ENCODE measurements at places on chromosomes 3 and 15.

GRCh38 chr15:81480645-81481053, 106.6 kb upstream of the TMC3 start:
- peak; percentile 57 for DNase-seq

DNA sequence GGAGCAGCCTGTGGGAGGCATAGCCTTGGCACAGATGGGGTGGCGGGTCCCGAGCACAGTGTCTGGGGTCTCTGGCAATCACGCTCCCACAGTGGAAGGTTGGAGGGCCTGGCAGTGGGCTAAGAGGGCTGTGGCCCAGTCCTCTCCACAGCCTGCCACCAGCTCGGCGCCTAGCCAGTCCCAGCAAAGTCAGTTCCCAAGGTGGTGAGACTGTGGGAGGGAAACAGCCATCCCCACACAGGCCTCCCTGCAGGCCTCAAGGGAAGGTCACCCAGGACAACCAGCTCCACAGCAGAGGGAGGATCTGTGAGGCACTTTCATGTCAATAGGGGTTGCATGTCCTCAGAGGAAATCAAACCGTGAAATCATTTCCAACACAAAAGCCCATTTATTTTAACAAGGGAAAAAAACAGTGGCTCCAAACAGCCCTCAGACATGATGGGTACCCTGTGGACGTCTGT, 27.6 kb upstream of the LIMD1 start:
- peak; percentile 82 for DNase-seq

GRCh38 chr15:79943820-79944219, 27.2 kb downstream of the BCL2A1 start:
- no peak for DNase-seq

- DNase-seq: peak; percentile 80
Observed at GRCh38 chr3:127817406-127817841, 4.9 kb downstream of the MGLL start.

DNA sequence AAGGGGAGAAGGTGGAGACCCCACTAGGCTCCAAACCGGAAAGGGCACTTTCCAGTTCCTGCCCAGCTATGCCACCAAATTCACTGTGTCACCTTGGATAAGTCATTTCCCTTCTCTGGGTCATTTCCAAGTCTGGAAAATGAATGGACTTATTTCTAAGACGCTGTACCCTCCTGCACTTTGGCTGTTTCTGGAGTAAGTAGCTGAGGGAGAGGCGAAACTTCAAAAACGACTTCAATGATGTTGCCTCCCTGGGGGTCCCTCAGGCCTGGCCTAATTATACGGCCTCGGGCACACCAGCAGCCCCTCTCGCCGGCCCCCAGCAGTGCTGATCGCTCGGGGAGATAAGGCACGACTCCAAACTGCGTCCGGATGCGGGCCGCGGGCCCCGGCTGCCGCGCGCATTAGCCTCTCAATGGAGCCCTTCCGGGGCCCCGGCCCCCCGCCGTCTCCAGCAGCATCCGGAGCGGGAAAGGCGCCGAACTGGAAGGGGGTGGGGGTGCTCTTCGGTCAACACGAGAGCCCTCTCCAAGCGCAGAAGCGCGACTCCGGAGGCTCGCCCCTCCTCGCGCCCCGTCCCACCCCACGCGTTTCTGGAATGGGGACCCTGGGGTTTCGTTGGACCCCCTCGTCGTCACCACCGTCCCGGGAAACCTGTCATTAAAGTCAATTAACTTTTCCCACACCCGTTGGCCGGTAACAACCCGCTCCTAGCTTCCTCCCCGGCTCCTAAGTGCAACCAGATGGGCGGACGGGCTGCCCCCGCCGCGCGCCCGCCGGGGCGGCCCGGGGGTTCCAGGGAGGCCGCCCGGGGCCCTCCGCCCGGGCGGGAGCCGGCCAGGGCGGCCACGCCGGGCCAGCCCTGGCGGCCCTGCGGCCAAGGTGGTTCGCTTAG, 4.8 kb downstream of the HES1 start:
- peak; percentile 88 for DNase-seq

DNA sequence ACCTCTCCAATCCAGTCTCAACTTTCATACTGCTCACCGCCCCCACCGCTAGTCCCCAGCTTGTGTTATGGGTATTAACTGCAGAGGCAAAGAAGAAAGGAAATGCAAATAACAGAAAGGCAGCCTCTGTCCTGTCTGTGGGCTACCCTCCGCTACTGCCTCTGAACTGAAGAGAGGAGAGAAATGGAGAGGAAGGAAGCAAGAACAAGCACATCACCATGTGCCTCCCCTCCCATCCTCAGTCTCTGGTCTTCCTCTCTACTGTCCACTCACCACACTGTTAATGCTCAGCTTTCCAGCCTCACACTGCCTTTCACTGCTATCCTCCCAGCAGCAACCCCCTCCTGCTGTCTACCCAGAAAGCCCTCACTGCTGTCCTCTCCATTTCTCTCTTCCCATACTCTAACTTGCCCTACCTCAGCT, 139.0 kb upstream of the SLC2A2 start:
- no peak for DNase-seq

DNA sequence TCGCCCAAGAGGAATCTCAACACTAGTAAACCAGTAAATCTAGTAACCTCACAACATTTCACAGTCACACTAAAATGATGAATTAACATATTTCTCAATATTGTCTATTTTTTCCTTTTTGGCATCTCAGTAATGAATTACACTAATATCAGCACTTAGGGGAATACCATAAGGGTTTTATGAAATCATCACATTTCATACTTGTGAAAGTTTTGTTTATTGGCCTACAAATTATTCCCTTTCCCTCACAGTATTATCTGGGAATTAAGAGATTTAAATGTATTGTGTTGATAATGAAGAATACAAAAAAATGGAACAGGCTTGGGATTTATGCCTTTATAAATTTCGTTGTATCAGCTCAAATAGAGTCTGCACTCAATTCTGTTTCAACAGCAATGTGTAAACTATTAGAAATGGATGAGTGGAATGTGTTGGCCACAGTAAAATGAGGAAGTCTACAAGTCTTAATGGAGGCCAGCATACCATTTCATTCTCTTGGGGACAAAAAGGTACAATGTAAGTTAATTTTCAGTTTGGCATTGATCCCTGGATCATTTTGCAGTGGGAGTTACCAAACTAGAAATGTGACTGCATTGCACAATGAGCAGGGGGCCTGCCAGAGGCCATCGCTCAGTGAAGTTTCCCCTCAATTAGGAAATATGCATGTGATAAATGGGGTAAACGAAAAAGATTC, 195.4 kb downstream of the FMN1 start:
- DNase-seq: no peak

DNA sequence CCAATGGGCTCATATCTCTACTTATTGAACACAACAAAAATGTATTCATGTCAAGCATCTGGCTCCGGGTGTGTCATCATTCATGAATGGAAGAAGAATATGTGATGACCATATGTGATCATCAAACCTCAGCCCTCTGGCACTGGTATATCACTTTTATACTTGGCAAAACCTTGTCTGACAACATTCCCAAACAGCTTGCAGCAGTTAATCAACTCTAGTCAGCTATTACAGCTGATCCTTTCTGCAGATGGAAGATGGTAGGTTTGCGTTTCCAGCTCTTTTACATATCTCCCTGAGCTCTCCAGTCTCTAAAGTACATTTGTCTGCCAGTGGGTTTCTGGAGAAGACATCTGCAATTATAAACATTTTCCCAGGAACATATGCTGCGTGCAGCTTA, 6.6 kb downstream of the PLSCR5 start:
- peak; percentile 2 for DNase-seq

- no peak for DNase-seq
Observed at GRCh38 chr15:89058876-89059405, 29.3 kb upstream of the ABHD2 start.

DNA sequence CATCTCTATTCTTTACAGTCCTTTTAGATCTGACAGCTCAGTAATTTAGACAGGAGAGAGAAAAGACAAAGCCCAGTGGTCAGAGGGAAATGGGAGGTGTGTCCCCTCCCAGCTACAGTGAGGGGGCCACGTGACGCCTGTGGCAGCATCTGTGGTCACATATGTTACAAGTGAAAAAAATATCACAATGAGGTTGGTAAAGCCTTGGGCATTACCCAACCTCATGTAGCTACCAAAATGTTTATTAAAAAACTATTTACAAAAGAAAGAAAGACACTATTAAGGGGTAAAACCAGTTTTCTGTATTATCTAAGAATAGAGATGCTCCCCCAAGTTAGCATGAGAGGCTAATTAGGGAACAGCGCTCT, 42.9 kb upstream of the PLCL2 start:
- DNase-seq: peak; percentile 15

DNA sequence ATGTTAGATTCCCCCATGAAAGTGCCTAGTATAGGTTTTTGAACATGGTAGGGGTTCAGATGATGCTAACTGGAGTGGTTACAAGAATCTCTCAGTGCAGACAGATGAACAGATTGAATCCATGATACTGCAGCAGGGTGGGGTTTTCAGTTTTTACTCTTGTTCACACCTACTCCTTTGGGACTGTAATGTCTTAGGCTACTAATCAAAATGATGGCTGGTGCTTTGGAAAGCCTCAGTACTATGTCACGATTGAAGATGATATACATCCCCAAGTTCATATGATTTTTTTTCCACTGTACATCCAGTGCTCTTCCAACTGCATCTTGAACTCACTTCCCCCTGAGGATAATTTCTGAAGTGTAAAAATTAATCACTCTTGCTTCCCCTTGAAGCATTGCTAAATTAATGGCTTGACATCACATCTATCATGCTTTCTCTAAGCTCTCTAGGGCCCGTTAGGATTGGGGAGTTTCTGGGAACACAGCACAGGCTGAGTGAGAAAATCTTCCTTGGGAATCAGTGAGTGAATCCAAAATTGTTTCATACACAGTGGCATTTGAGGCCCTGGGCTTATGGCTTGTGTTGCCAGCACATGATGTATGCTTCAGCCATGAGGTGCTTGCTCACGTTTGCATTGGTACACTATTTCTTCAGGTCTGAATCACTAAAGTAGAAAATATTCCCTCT, 115.0 kb upstream of the TPRG1 start:
- DNase-seq: no peak

DNA sequence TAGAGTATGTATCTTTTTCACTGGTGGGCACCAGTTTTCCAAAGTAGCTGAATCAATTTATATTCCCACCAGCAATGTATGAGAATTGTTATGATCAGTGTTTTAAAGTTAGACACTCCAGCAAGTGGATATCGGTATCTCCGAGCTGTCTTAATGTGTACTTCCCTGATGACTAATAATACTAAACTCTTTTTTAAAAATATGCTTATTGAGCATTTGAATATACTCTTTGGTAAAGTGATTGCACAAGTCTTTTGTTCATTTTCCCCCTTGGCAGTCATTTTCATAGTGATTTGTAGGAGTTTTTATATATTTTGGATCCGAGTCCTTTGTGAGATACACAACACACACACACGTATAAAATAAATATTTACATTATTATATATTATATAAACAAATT, 12.5 kb upstream of the FEM1B start:
- DNase-seq: no peak

- DNase-seq: no peak
Observed at GRCh38 chr15:39052323-39052705, 487.7 kb upstream of the RASGRP1 start.

DNA sequence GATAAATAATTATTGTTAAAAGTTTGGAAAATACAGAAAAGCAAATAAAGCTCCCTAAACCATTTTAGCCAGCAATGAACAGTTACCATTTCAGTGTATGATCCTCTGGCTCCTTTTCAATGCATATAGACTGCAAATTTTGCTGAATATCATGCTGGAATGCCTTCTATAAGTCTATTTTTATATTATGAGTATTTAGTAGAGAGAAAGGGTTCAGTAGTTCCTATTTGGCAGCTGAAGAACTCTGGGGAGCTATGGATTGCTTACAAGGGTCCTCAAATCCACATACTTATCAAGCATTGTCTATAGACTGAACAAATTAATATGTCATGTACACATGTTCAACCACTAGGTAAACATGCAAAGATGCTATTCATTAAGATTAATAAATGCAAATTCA, 46.1 kb downstream of the LRRC3B start:
- DNase-seq: no peak

DNA sequence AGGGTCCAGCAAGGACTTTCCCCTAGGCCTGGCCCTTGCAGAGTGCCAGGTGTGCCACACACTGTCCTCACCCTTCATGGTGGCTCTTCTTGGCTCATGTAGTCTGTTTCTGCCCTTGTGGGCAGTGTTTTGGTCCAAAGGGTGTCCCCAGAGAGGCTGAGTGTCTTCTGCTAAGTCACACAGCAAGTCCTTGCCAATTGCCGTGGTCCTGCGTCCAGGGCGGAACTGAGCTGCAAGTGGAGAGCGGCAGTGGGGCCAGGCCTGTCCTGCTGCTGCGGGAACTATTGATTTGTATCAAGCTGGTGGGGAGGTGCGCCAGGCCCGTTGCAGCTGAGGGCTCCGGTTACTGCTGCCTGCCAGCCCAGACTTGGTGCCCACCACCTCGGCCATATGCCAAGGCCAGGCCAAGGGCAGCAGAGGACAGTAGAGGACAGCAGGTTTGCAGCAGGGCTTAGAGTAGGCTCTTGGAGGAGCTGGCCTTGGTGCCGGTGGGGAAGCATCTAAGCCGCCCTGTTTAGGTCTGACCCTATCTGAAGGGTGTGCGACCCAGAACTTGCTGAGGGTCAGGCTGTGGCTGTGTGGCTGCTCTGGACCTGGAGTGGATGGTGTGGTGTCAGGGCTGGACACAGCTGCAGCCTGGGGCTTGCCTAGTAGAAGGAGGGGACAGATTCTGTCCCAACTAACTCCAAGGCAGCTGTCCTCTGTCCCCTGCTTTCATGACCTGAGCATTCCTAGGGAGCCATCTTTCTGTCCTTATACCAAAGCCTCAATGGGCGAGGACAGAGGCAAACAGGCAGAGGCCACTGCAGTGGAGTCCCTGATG, 4.5 kb downstream of the AMIGO3 start:
- DNase-seq: no peak

DNA sequence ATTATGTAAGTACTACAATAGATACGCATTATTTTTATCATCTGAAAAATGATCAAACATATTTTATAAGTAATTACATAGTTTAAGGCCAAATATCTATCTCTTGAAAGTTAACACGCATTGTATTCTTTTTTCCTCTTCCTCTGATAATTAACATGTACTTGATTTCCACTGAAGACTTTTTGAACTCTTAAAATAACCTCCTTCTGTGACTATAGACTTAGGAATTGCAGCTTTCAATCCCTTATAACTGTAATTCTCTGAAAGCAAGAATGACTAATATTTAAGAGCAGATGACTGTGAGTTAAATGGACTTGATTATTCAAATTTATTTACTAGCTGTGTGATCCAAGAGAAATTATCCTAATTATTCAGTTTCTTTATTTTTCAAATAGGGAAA, 730.6 kb upstream of the NECTIN3 start:
- peak; percentile 23 for DNase-seq

DNA sequence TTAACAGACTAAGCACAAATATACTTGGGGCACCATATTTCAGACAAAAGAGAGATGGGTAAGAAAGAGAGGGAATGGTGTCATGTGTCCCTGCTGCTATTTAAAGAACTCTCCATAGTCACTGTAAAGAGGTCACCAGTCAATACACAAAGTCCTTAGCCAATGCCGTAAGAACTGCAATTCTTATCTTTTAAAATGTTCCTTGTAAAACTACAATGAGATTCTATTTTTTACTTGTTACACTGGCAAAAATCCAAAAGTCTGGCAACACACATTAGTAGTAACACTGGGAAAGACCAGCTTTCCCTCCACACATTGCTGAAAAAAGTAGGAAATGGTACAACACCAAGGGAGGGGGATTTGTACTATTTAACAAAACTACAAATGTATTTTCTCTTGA, 189.4 kb downstream of the TBC1D5 start:
- DNase-seq: no peak

GRCh38 chr3:177193688-177194268, 3.5 kb downstream of the TBL1XR1 start:
- no peak for DNase-seq

- no peak for DNase-seq
Observed at GRCh38 chr3:46413951-46414350, 6.9 kb downstream of the CCRL2 start.
